ENCODE measurements at places on chromosomes 12 and 14. TPM values are rescaled to one million over a fixed set of nuclear protein-coding genes. Genes with fewer than 3 reads are reported as not detected.

DNA sequence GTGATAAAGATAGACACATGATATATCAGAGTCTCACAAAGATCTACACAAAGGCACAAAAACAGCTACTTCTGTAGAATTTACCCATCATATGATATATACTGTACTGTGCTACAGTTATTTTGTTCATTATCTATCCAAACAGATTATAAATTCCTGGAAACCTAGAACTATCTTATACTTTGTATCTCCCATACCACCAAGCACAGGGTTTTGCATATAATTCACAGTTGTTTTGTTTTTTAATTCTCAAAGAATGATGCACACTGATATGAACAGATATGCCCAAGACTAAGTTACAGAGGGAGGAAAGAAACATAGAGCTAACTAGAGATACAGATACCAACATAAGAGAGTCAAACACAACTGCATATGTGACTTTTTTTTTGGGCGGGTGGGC lies 3.4 kb downstream of the PRKAG1 start:
- no peak for DNase-seq

DNA sequence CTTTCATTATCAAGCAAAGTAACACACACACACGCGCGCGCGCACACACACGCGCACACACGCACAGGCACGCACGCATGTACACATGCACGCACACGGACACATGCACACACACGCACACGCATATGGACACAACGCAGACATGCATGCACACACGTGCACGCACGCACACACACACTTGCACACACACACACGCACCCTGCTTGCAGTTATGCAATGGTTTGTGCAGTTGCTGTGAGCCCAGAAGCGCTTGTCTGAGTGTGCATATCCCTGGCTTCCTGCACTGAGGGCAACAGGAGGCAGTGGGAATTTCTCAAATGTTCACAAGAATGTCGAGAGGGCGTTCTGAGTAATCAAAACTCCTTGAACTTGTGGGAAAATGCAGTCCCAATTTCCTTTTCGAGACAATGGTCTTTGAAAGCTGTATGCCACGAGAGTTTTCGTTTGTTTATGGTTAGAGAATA lies 41.6 kb downstream of the NFKBIA start:
- DNase-seq: no peak

- DNase-seq: no peak
Measured at GRCh38 chr14:72243309-72244293, 311.4 kb downstream of the RGS6 start.

DNA sequence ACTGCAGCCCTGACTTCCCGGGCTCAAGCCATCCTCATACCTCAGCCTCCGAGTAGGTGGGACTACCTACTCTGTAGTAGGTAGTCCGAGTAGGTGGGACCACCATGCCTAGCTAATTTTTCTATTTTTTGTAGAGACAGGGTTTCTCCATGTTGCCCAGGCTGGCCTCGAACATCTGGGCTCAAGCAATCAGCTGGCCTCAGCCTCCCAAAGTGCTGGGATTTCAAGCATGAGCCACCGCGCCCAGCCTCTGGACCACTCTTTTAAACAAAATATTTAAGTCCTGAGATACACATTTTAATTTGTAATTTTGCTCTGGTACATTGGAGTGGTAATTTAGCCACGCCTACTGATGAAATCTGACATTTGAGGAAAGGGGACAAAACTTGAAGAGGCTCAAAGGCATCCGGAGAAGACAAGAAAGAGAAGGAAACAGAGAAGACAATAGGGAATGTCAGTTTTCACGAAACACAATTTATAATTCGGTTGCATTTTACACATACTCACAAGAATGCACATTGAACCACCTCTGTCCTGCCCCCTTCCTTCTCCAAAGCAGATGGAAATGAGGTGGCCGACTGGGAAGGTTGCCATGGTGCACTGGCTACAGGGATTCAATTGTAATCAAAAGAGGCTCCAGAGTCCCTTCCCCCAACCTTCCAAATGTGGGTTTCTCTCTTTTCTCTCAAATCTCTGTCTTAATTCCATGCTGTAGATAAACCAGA lies 9.7 kb upstream of the TUBA1A start:
- peak; percentile 93 for DNase-seq

GRCh38 chr12:104011253-104011652 lies 38.7 kb downstream of the GLT8D2 start:
- DNase-seq: peak; percentile 89

- DNase-seq: no peak
Measured at GRCh38 chr14:56884617-56885016, 74.3 kb upstream of the OTX2 start.

Gene CCDC197
- total RNA-seq: not detected
